ENCODE measurements at places on chromosomes 2 and 18. TPM values are rescaled to one million over a fixed set of nuclear protein-coding genes. Genes with fewer than 3 reads are reported as not detected.

EFHD1 gene
- 178 TPM for total RNA-seq

CFC1 gene
- total RNA-seq: not detected

FAM161A gene
- 2.9 TPM for total RNA-seq

- peaks cover 23% of the 10 kb centered on the region for H3K4me1 ChIP-seq
- no peak overlapping the region for H3K4me3 ChIP-seq
- no peak for DNase-seq
- H3K27ac ChIP-seq: no peak overlapping the region
- no peaks in the 10 kb centered on the region for H3K36me3 ChIP-seq
Measured at GRCh38 chr2:169860149-169860548, 32.9 kb downstream of the UBR3 start.

GRCh38 chr2:118197011-118197675, 108.9 kb downstream of the INSIG2 start:
- DNase-seq: no peak
- no peak overlapping the region for H3K27ac ChIP-seq
- no peak overlapping the region for H3K4me3 ChIP-seq
- peaks cover 35% of the 10 kb centered on the region for H3K27me3 ChIP-seq

Measured in chondrocyte (in vitro differentiated cells).